Activated effector memory CD4-positive, alpha-beta T cell treated with Interleukin-2 at 50 U/mL for 16 hours (primary cell): ENCODE measurements at places on chromosomes 7 and 10.

DNA sequence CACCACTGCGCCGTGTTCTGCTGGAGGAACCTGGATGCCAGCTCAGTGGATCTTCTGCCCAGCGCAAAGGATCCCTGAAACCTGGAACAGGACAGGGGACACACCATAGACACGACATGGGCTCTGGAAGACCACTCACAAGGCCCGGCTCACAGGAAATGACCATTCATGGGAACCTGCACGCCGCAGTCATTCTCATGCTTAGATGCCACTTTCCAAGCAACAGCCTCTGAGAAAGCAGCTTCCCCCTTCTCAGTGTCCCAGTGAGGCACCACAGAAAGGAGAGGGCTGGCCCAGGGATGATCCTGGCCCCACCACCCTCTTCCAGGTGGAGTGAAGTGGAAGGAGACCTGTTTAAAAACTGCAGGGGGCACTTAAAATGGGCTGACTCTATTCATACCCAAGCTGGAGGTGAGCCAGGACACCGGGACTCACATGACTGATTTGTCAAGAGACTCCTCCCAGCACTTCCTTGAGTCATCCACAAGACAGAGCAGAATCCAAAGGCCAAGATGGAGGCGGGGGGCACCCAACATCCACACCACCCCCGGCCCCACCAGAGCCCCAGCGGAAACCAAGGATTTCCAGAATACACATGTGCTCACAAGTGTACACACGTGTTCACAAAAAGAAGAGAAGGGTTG lies 11.2 kb downstream of the CTBP2 start:
- DNase-seq, result no peak

DNA sequence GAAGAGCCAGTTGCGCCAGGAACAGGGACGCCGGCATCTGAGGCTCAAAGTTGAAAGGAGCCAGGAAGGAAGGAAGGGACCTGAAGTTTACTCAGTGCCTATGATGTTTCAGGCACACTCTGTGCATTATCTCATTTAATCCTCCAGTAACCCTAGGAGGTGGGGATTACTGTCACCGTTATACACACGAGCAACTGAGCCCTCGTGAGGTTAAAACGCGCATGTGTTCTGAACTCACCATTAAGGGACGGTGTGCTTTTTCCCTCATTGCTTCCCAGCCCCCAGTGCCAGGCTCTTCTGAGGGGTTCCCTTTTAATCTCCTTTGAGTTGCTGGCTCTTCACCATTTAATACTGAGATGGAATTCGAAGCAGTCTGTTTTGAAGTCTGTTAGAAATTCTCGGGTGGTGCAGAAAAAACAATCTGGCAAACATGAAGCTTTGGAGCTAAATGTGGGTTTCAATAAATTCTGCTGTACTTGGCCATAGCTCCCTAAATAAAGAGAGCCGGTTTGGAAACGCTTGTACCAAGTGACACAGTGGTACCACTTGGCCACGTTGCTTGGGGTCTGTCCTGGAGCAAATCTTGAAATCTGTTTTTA lies 102.2 kb downstream of the TAX1BP1 start:
- no peak for DNase-seq

DNA sequence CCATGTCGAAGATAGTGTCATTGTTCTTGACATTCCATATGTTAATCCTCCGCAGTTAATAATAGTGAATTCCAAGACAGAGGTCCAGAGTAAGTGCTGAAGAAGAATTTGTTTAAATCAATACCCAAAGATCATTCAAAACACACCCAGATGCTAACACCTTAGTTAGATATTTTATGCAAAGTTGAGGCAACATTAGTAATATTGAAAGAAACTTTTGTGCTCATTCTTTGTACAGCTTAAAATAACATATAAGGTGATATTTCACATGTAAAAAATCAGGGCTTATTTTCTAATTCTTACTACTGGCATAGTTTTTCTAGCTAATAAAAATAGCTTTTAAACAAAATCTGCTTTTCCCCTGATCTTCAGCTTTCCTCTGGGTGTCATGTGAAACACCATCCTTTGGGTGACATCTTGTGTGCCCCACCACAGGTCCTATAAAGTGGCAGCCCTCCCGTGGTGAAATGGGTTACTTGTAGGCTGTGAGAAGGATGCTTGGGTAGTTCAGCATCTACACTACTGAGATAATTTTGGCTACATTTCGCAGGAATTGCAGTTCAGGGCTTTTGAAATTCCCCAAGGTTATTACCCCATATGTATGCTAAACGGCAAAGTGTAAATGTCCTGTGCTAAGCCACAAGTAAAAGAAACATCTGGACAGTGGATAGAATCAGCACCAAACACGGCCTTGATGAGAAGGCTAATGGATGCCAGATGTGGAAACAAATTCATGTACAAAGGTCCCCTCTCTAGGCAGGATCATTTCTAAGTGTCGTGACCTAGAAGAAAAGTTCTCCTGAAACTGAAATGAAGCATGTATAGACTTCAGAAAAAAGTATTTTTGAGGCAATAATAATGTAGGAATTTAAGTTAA lies 105.4 kb downstream of the GRM3 start:
- no peak for DNase-seq

- peak; percentile 58 for DNase-seq
Measured at GRCh38 chr7:104883718-104884452, 130.1 kb upstream of the KMT2E start.

- DNase-seq, result no peak
Measured at GRCh38 chr7:130838738-130839137, 104.7 kb upstream of the KLF14 start.

DNA sequence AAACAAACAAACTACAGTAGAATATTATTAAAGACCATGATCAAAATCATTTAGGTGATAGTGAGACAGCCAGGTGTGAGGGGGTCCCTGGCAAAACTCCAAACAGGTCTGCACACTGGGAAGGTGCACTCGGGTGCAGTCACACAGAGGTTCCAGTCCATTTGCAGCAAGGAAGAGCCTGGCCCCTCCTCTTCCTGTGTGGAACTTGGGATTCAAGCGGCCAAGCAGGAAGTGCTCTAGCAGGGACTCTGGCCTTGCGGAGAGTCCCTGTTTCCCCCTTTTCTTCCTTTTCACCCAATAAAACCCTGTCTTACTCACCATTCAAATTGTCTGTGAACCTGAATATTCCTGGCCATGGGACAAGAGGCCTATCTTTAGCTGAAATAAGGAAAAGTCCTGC lies 181.8 kb downstream of the LRRTM3 start:
- no peak for DNase-seq

DNA sequence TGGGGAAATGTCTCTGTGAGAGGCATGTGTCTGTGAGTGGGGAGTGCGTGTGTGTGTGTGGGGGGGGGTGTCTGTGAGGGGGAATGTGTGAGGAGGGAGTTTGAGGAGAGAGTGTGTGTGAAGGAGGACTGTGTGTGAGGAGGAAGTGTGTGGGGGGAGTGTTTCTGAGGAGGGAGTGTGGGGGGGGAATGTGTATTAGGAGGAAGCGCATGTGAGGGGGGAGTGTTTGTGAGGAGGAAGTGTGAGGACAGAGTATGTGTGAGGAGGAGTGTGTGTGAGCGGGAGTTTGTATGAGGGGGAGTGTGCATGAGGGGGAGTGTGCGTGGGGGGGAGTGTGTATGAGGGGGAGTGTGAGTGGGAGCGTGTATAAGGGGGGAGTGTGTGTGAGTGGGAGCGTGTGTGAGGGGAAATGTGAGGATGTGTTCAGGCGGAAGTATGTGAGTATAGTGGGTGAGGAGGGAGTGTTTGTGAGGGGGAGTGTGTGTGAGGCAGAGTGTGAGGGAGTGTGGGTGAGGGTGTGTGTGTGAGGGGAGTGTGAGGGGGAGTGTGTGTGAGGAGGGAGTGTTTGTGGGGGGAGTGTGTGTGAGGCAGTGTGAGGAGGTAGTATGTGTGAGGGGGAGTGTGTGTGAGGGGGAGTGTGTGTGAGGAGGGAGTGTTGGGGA lies 21.8 kb upstream of the PTPRN2 start:
- no peak for DNase-seq

GRCh38 chr7:12731775-12732174 lies 44.3 kb downstream of the ARL4A start:
- DNase-seq, result no peak

- DNase-seq, result no peak
Measured at GRCh38 chr10:106914016-106914415, 250.5 kb downstream of the SORCS1 start.

GRCh38 chr7:152975076-152975475 lies 215.5 kb downstream of the ACTR3B start:
- DNase-seq, result no peak

DNA sequence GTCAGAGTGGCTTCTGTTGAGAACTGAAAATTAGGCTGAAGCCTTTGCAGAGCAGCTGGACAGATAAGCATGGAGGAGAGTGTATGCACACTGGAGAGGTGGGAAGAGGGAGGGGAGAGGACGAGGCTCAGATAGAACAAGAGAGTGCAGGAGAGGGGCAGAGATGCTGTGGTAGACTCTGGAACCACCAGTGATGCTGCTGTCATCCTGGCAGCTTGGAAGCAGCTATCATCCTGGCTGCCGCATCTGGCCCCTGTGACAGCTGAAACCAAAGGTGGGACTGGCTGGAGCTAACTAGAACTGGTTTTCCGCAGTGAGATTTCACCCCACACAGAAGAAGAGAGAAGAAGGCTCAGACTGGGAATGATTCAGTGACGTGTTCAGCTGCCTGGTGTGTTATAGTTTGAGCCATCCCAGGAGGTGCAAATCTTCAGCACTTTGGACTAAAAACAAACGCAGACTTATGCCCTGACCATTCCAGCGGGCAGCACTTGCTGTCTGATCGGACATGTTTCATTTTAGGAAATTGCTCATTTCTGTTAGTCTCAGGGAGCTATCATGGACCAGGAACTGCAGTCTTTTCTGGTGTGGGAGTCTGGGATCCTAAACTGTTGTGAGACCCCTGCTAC lies 38.4 kb downstream of the EEPD1 start:
- no peak for DNase-seq

GRCh38 chr10:21172930-21173801 lies 276.1 kb upstream of the NEBL start:
- DNase-seq, result no peak

DNA sequence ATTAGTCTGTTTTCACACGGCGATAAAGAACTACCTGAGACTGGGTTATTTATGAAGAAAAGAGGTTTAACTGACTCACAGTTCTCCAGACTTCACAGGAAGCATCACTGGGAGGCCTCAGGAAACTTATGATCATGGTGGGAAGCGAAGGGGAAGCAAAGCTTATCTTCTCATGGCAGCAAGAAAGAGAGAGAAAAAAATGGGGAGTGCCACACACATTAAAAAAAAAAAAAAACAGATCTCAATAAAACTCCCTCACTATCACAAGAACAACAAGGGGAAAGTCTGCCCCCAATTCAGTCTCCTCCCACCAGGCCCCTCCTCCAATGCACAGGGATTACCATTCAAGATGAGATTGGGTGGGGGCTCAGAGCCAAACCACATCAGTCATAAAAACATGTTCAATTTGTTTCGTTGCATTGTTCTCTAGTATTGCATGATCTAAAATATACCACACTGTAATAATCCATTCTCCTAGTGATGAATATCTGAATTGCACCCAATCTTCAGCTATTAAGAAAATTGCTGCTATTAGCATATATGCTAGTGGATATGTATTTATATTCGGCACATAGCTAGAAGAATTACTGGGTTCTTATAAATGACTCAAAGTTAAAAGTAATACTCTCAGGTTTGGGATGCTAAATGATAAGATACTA lies 328.9 kb upstream of the KCND2 start:
- no peak for DNase-seq
